Activated CD4-positive, CD25-positive, alpha-beta regulatory T cell (primary cell): ENCODE measurements at places on chromosomes 2 and 18.

GRCh38 chr2:4915357-4915756 lies 776.8 kb upstream of the SOX11 start:
- DNase-seq, result no peak

DNA sequence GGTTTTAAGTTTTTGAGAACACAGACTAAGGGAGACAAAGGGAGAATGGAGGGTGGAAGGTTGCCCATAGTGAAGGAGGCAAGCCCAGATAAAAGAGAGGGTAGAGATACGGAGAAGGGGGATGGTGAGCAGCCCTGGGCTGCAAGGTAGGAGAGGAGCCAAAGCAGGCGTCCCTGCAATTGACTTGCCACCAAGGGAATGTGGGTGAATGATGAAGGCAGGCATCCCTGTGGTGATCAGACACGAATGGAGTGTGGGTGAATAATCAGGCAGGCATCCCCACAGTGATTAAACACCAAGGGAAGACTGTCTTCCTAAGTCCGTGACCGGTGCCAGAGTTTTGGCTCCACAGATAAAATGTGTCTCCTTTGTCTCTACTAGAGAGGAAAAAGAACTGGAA lies 16.5 kb upstream of the ALPK2 start:
- DNase-seq, result no peak

- DNase-seq, result no peak
Observed at GRCh38 chr18:3380384-3380961, 69.5 kb upstream of the TGIF1 start.

DNA sequence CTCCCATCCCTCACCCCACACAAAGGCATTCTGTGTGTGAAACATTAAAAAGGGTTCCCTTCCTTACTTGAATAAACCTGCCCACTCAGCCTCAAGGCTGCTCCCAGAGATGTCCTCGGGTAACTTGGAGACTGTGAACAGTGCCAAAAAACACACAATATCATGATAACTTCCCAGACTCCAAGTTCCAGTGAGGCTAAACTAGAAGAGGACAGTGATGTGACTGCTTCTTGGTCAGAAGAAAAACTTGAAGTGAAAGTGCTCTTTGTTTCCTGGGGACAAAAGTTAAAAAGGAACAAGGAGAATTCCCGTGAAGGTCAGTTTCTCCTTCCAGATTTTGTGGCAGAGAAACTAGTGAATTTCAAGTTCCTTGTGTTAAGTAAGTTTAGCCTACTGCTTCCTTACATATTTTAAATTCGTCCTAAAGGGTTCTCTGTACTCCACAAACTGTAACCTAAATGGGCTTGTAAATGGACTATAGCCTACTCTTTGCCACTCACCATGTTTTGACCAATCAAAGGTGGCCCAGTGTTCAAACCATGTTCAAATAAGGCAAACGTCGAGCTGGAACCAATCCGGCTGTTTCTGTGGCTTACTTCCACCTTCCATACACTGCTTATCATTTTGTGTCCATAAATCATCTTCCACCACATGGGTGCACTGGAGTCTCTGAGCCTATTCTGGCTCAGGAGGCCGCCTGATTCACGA lies 20.4 kb downstream of the TPRKB start:
- DNase-seq, result no peak

GRCh38 chr2:38527338-38528007 lies 75.3 kb downstream of the HNRNPLL start:
- no peak for DNase-seq

GRCh38 chr2:134459706-134460406 lies 206.0 kb downstream of the MGAT5 start:
- DNase-seq, result no peak

DNA sequence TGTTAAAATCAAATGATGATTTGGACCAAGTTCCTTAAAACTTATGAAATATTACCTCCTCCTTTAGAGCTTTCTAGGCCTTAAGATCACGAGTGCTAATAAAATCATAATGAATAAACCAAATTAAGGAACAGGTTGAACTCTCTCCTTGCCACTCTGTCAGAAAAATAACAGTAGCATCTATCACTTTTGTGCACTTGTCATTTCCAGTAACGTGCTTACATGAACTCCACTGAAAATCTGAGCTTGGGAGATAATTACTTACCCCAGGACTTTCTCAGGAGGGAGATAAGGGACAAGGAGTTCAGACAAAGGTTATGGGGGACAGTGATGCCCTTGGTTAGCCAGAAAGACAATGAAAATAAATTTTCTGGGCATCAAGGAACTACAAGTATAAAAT lies 36.0 kb downstream of the EPB41L3 start:
- no peak for DNase-seq

DNA sequence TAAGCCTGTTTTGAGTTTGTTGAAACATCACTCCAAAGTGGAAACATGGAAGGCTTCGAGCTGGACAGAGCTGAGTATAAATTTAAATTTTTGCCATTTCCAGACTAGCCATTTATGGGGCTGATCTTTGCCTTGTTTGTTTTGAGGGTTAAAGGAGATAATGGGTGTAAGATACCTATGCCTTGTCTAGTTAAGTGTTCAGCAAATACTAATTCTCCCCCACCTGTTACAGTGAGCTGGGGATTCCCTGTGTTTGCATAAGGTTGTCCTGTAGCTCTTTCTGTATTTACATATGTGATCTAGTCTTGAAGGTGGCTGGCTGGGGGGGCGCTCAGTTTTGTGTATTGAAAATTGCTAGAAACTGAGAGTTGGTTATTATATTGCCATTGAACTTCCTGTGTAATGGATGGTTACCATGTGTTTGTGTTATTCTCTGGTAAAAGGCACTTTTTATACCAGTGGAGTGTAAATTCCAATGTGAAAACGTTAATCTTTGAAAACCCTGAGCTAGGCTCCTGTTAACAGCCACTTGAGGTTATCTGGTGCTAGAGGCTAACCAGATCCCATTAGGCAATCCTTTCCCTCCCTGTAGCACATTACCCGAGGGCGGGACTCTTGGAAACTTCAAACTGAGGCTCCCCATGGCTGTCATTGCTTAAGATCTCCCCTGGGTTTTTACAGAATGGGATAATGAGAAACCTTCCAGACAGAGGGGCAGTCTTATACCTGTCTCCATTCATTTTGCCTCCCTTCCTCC lies 26.7 kb downstream of the TANC1 start:
- no peak for DNase-seq

DNA sequence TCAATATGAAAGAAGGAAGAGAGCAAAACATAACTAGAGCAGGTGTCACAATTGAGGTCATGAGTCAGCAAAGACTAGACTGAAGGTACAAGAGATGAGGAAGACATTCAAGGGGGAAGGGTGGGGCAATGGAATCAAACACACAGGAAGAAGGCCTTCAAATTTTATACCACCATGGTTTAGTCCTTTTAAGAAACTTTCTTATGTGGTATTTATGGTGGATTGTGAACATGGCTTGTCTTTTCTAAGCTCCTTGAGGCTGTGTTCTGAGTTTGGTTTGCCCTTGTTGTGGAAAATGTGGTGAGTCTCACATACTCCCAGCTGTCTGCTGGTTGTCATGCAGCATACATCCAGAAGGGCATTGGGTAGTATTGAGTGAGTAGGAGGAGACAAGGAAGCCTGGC lies 62.1 kb downstream of the NABP1 start:
- no peak for DNase-seq

- DNase-seq, result no peak
Observed at GRCh38 chr2:20391951-20392699, 41.5 kb upstream of the PUM2 start.

- DNase-seq, result no peak
Observed at GRCh38 chr18:22879293-22879692, 53.8 kb upstream of the RBBP8 start.

- no peak for DNase-seq
Observed at GRCh38 chr2:178016612-178017011, 56.0 kb downstream of the PDE11A start.

GRCh38 chr2:235538981-235539380 lies 45.1 kb downstream of the AGAP1 start:
- no peak for DNase-seq

- DNase-seq, result no peak
Observed at GRCh38 chr2:167406558-167406957, 518.3 kb downstream of the XIRP2 start.

DNA sequence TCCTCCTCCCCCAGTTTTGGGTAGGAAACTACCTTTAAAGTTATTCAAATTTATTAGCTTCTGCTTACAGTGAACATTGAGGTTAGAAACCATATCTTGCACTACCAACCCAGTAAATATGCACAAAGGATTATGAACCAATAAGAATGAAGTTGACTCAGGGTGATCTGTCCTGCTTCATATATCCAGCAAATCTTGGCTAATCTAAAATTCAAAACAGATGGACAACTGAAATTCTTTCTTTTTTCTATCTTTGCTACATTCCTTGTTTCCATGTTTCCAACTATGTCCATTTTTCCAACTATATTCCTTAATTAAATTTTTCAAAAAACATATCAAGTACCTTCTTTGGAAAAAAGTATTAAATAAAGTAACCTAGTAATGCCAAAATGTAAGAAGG lies 149.3 kb downstream of the FAM124B start:
- DNase-seq, result no peak

DNA sequence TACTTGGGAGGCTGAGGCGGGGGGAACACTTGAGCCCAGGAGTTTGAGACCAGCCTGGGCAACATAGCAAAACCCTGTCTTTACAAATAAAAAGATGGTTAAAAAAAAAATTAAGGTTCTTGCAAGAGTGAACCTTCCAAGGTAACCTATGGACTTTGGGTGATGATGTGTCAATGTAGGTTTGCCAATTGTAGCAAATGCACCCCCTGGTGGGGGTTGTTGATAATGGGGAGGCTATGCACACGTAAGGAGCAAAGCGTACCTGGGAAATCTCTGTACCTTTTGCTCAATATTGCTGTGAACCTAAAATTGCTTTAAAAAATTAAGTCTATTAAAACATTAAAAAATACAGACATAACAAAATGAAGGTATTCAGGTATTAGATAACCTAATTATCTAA lies 70.4 kb downstream of the CWC22 start:
- no peak for DNase-seq

- DNase-seq, result no peak
Observed at GRCh38 chr2:173249661-173250641, 104.7 kb upstream of the CDCA7 start.

GRCh38 chr2:217632043-217632442 lies 370.8 kb downstream of the TNS1 start:
- no peak for DNase-seq
